Heart right ventricle (tissue), 16 donors: ENCODE measurements at places on chromosomes 5 and 9. TPM values are rescaled to one million over a fixed set of nuclear protein-coding genes. Genes with fewer than 3 reads are reported as not detected.

The ZNF622 gene
- 43.6 TPM for total RNA-seq

The CARD6 gene
- total RNA-seq, result 9.1 TPM

The NEUROG1 gene
- not detected for total RNA-seq

The NFX1 gene
- 40.1 TPM for total RNA-seq

The KIAA0825 gene
- 2.6 TPM for total RNA-seq
